BE2C (cell line): ENCODE measurements at places on chromosomes 13 and 19.

GRCh38 chr19:35207391-35207871 is 21.1 kb downstream of the FAM187B start:
- DNase-seq = no peak

- DNase-seq = peak; percentile 76
Measured at GRCh38 chr19:3304871-3305423, 61.4 kb upstream of the NFIC start.

GRCh38 chr13:52446265-52446664 is 4.2 kb downstream of the VPS36 start:
- no peak for DNase-seq

DNA sequence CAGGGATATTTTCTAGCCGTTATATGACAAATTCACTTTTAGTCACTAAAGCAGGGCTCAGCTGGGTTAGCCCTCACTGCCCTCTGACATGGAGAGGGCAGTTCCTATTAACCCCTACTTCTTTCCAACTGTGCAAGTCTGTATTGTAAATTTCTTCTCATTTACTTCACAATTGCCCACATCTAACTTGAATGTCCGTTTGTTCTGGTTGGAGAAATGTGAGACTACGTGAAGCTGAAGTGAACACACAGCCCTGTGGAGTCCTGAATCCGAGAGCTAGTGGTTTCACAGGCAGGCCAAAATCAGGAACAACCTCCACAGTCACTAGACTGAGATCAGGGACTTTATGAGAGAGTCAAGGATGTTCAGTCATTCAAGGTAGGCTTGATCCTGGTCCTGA is 4.4 kb upstream of the MYO16 start:
- no peak for DNase-seq

DNA sequence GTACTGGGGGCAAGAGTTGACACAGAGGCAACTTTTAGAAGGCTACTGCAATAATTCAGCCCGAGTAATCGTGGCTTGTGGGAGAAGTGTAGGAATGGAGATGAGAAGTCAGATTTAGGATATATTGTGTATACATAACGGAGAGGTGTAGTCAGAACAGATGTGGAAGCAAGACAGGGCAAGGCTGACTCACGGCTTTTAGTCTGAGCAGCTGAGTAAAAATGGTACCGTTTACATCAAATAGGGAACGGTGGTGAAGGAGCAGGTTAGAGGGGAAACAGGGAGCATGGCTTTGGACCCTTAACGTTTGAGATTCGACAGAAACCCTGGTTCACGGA is 796 bp upstream of the LSM14A start:
- no peak for DNase-seq

GRCh38 chr13:67223024-67223423 is 7.1 kb downstream of the PCDH9 start:
- no peak for DNase-seq

- no peak for DNase-seq
Measured at GRCh38 chr19:43748205-43748594, 6.6 kb downstream of the SMG9 start.

DNA sequence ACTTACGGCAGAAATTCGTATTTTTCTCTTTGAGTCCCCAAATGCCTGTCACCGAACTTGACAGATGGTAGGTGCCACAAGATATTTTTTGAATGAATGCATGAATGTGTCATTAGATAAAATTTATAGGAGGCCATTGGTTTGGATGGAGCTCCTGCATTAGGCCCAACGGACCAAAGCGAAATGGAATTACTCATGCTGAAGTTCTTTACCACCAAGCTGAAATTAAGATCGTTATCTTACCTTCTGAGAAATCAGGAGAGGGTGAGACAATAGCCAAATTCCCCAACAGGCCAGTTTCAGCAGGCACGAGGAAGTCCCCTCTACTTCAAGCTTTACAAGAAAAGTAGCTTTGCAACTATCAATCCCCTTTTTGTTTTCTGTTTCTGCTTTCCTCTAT is 452.5 kb upstream of the ARGLU1 start:
- no peak for DNase-seq

DNA sequence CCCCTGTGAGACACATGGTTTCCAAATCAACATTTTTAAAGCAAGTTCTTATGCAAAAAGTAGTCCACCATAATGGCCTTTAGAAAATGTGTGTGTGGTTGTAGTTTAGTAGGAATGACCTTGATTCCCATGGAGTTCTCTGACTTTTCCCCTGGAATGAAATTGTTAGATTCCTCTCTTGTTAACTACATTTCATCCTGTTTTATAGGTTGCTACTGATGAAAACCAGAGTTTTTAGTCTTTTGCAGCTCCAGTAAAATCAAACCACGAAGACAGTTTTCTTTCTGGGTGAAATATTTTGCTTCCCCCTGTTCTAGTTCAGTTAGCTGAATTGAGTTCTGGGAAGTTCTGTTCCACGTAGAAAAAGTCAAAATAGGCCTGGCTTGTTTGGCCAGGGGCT is 107.7 kb downstream of the RAB20 start:
- no peak for DNase-seq

DNA sequence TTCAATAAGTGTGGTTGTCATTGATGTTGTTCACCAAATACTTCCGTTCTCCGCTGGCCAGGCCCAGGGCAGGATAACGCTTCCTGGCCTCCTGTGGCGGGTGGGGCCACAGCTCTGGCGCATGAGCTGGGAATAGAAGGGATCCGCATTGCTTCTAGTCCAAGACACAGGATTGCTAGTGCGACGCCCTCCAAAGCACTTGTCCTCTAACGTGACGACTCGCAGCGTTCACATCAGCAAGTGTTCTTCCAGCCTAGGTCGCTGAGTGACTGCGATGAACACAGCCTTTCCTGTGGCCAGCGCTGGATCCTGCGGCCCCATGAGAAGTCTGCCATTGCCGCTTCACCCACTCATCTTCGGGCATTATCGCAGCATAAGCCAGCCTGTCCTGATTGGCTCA is 39.4 kb downstream of the VSTM2B start:
- DNase-seq = no peak

GRCh38 chr13:65260946-65261891 is 1968.9 kb downstream of the PCDH9 start:
- DNase-seq = no peak

- DNase-seq = no peak
Measured at GRCh38 chr19:29576761-29577648, 29.1 kb upstream of the POP4 start.

- DNase-seq = no peak
Measured at GRCh38 chr13:113430378-113431110, 22.7 kb downstream of the ADPRHL1 start.

- no peak for DNase-seq
Measured at GRCh38 chr19:57803594-57804325, 11.0 kb downstream of the ZNF552 start.

DNA sequence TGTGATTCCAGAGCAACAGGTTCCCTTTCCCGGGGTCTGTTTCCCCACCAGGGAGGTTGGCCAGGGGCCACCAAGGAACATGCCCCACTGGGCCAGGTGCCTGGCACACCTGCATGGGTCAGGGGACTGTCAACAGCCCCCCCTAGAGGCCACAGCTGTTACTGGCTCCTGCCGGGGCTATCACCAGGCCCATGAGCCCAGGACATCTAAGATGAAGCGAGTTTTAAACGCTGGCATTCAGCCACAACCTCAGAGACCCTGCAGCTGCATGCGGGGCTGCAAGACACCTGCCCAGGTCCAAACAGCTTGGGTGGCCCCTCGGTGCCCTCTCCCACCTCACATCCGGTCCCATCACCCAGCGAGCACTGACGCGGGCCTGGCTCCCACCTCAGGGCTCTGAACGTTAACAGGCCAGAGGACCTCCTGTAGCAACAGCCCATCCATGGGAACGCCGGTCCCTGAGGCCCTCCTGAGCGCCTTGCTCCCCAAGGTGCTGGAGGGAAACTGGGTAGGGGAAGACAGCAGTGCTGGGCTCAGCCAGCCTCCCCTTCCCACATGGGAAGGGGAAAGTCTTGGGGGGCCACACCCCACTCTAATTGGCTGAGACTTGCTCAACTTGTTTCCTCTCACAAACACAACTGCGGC is 12.0 kb downstream of the KHSRP start:
- peak; percentile 60 for DNase-seq

GRCh38 chr13:102555914-102556553 is 40.8 kb upstream of the TPP2 start:
- peak; percentile 37 for DNase-seq

GRCh38 chr13:31204592-31204991 is 4.8 kb downstream of the B3GLCT start:
- peak; percentile 34 for DNase-seq

DNA sequence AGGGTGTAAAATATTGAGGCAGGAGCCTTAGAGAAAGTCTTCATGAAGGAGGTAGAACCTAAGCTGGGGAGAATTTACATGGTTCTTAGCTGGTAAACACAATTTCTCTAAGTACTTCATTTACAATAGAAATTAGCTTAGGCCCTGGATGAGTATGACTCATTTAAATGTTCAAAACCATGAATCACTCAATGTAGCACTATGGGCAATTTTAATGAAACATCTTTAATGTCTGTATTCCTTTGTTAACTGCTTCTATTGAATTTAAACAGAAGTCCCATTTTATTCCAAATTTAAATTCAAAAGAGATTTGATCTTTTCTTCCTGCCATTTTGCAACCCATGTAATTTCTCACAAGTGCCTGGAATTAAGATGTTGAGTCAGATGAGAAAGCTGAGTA is 252.1 kb downstream of the RFC3 start:
- DNase-seq = no peak

- no peak for DNase-seq
Measured at GRCh38 chr19:46349311-46349993, 2.6 kb downstream of the PPP5C start.
